ENCODE measurements at places on chromosomes 12 and 14. TPM values are rescaled to one million over a fixed set of nuclear protein-coding genes. Genes with fewer than 3 reads are reported as not detected.

GRCh38 chr12:106132175-106133135, 6.3 kb downstream of the NUAK1 start:
- H3K27ac ChIP-seq, result peak overlapping the region; percentile 96
- DNase-seq, result no peak
- H3K4me1 ChIP-seq, result peaks cover 89% of the 10 kb centered on the region
- no peak overlapping the region for H3K4me3 ChIP-seq
- no peaks in the 10 kb centered on the region for H3K27me3 ChIP-seq
- H3K36me3 ChIP-seq, result no peaks in the 10 kb centered on the region

DNA sequence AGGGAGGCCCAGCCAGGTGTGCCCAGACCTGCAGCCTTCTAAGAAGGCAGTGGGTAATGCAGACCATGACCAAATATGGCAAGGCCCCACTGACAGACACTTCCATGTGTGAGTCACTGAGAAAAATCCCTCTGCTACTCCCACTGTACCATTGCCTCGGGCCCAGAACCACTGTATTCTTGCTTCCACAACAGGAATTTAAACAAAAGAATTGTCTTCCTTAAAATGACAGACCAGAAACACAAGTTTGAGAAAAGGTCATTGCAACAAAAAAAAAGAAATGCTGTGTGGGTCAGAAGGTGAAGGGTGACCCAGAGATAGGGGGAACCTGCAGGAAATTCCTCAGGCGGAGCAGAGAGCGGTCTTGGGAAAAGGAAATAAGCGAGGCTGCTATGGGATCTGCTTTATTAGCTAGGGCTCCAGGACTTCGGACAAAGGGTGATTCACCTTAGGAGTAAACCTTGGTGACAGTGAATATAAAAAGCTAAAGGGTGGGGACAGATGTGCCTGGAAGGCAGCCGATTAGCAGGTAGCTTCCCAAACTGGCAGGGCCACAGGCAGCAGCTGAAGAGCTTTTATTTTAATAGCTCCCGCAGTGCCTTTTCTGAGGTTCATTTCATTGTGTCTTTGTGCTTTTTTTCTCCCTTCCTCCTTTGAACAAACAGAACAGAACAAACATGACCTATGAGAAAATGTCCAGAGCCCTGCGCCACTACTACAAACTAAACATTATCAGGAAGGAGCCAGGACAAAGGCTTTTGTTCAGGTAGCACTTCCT, 185.3 kb upstream of the BCL2L14 start:
- H3K36me3 ChIP-seq, result no peaks in the 10 kb centered on the region
- H3K27me3 ChIP-seq, result no peaks in the 10 kb centered on the region
- H3K27ac ChIP-seq, result no peak overlapping the region
- no peak for DNase-seq
- H3K4me3 ChIP-seq, result no peak overlapping the region

DNA sequence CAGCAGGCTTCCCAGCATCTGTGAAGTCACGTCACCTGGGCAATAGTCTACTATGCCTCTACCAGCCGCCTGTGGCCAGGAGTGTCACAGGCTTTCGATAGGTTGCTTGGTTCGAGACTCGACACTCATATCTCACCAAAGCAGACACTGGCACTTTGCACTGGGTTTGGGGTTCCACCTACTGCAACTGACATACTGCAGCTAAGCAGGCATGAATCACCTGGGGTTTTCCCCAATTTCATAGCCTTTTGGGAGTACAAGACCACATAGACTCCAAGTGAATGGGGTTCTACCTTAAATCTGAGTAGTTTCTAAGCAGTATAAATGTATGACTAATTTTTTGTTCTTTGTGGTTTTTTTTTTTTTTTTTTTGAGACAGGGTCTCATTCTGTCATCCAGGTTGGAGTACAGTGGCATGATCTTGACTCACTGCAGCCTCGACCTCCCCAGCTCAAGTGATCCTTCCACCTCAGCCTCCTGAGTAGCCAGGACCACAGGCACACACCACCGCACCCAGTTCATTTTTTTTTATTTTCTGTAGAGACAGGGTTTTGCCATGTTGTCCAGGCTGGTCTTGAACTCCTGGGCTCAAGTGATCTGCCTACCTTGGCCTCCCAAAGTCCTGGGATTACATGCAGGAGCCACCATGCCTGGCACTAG, 32.1 kb downstream of the DMAC2L start:
- no peaks in the 10 kb centered on the region for H3K27me3 ChIP-seq
- no peaks in the 10 kb centered on the region for H3K36me3 ChIP-seq
- peaks cover 7% of the 10 kb centered on the region for H3K4me1 ChIP-seq
- no peak for DNase-seq

GRCh38 chr14:77104393-77104792, 6.3 kb downstream of the CIPC start:
- DNase-seq, result no peak
- no peaks in the 10 kb centered on the region for H3K27me3 ChIP-seq
- H3K4me1 ChIP-seq, result peaks cover 5% of the 10 kb centered on the region
- H3K36me3 ChIP-seq, result peaks cover 2% of the 10 kb centered on the region

RNASE1 gene
- 0.69 TPM for total RNA-seq

All from Panc1 (cell line).